Hematopoietic multipotent progenitor cell treated with erythropoietin and hydrocortisone succinate and interleukin-3 and kit ligand, for 6 days (in vitro differentiated cells): ENCODE measurements at places on chromosomes 3 and 15.

GRCh38 chr15:28904541-28905315 lies 19.0 kb downstream of the APBA2 start:
- DNase-seq: peak; percentile 90

DNA sequence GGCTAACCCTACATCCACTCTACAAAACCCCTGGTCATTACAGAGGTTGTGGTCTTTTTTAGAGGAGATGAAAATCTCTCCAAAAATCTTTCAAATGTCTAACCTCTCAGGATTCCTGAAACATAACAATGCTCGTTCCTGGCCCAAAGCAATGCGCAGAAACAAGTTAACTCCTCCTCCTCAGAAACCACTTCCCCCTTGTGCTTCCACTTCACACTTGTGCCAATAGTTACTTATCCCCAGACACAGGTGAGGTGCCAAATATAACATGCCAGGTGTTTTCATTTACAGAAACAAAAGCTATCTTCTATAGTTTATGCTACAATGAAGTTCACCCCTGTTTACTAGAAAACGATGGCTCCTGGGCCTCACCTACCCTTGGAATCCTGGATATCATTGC lies 6.2 kb downstream of the NDUFAF1 start:
- no peak for DNase-seq

DNA sequence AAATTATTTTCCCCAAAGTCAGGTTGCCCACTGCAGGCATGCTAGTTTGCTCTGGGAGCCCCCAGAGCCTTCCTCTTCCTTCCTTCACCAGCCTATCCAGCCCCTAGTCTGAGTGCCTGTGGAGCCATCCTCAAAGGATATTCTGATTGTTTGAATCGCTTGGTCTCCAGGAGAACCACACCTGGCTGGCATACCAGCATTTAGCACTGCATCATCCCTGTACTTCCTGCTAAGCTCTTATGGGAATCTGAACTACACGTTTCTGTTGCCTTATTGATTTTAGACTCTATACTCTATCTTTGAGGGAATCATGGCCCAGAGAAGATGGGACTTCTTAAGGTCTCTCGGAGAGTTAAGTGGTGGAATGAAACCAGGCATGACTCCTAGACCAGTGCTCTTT lies 26.3 kb downstream of the ZBTB38 start:
- no peak for DNase-seq

DNA sequence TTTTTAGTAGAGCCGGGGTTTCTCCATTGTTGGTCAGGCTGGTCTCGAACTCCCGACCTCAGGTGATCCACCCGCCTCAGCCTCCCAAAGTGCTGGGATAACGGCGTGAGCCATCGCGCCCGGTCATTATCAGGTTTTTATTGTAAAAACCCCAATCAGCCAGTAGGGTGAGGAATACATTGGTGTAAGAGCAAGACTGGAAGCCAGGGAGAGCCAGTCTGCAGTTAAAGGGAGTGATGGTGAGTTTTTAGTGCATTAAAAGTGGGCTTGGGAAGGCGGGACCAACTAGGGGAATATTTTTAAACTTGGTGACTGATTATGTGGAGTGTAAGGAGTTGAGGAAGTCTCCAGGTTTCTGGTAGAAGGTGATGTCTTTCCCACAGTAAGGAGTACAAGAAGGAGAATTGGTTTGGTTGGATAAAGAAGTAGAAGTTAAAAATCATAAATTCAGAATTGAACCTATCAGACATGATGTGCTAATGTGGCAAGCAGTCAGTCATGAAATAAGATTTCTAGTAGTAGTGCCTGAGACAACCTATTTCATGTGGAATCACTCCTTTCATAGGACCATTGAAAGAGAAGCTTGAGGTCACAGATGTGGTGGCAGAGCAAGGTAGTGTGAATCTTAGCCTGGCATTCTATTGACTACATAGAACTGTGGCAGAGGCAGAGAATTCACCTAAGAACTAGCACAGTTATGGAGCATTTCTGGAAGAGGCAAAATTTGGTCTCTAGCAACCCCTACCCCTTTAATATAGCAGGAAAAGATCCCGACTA lies 2.4 kb upstream of the DCBLD2 start:
- DNase-seq: no peak

GRCh38 chr3:78645628-78646310 lies 1122.0 kb downstream of the ROBO1 start:
- DNase-seq: peak; percentile 86

DNA sequence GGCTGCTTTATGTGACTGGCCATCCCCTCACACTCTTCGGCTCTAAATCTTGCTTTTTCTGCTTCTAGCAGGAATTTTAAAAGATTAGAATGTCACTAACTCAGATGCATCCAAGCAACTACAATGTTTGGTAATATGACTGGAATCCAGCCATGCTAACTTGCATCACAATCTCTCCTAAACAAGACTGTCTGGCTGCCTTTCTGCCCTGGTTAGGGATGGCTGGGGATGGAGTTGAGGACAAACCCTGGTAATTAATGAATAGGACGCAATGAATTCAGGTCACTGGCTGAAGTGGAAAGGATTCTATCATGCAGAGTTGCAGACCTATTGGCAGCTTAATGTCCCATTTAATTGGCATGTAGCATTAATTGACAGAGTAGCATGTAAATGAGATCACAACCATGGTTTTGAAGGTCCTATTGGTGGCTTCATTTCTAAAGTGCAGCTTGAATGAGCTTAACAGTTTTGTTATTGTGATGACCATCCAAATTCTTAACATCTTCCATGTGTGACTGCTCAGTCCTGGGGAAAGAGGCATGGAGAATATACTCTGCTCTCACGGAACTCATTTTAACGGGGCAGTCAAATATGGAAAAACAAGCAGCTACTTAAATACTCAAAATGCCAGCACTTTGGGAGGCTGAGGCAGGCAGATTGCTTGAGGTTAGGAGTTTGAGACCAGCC lies 21.7 kb downstream of the NMNAT3 start:
- no peak for DNase-seq

DNA sequence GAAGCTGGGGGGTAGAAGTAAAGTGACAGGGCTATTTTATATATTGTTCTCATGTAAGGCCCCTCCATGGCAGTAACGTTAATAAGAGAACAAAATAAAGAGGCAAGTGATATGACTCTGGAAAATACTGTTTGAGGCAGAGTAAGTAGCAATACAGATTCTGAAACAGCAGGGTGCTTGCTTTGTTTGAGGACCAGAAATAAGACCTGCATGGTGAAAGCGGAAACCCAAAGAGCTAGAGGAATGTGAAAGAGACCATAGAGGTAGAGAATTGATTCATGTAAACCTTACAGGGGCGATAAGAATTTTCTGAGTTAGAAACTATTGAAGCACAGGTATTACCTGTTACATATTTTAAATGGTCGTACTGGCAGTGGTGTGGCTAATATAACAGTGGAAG lies 1517.1 kb downstream of the SI start:
- no peak for DNase-seq

- DNase-seq: peak; percentile 70
These were observed 68.0 kb upstream of the XCR1 start for GRCh38 chr3:46095307-46095706.

DNA sequence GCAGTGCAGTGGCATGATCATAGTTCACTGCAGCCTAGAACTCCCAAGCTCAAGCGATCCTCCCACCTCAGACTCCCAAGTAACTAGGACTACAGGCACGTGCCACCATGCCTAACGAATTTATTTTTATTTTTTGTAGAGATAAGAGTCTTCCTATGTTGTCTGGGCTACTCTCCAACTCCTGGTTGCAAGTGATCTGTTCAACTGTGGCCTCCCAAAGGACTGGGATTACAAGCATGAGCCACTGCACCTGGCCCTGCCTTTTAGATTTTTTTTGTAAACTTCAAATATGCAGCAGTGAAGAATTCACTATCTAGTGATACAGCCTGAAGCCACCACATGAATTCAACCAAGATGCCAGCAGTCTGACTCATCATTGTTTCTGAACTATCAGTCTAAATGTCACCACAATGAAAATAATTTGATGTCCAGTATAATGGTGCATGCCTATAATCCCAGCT lies 32.7 kb downstream of the UBXN7 start:
- DNase-seq: peak; percentile 87

DNA sequence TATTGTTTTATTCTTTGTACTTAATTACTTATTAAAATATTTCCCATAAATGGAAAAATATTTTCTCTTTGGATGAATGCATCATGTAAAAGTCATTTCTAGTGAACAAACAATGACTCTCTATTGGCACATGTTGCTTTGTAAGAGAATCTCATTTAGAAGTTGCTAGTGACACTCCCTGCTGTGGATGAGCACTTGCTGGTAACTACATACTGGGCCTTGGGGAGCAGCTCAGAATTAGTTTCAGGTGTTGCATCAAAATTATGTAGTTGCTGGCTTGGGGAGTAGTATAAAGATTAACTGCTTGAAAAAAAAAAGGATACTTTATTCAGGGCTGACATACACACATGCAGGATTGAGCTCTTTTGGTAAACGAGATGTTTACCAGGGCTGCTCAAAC lies 80.3 kb upstream of the KCNAB1 start:
- DNase-seq: no peak

DNA sequence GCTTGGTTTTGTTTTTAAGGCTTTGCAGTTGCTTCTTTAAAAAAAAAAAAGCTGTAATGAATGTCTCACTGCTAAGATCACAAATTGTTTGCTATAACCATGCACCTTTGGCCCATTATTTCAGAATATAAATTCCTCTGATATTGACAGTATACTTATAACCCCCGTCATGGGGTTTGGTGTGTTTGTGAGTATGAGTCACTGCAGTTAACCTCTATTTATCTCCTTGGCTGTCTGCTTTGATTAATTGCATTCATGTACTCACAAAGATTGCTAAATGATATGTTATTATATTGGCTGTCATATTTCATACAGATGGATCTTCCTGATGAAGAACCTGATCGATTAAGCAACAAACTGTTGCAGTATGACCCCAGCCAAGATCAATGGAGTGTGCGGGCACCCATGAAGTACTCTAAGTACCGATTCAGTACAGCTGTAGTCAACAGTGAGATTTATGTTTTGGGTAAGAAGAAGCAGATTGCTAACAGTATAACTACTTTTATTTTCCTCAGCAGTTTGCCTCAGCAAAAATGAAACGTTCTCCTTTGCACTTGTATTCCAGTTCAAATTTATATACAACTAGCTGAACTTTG lies 14.9 kb downstream of the KBTBD12 start:
- no peak for DNase-seq

- peak; percentile 50 for DNase-seq
These were observed 132.6 kb upstream of the COL8A1 start for GRCh38 chr3:99505646-99506269.

GRCh38 chr3:57815036-57815435 lies 58.9 kb downstream of the SLMAP start:
- DNase-seq: no peak

- no peak for DNase-seq
These were observed 301.2 kb downstream of the OXSM start for GRCh38 chr3:26091096-26091495.

DNA sequence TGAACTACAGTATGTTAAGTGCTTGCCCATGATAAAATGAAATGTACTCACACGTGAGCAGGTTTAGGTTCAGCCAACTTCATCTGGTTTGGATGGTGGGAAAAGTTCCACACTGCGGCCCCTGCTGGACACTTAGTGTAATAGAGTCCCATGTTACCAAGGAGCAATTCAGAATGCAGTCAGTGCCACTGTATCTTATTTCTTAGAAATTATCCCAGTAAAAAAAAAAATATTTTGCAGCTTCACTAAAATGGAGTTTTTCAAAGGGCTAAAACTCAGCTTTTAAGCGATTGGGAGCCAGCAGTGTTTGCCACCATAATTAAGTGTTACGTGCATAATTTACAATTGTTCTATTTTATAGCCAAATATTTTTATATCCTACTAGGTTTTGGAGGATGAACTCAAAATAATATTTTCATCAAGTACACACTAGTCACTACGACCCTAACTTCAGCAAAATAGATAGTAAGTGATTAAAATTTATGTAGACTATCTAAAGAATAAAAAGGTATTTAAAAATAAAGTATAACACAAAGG lies 371.7 kb upstream of the GBE1 start:
- DNase-seq: peak; percentile 85

DNA sequence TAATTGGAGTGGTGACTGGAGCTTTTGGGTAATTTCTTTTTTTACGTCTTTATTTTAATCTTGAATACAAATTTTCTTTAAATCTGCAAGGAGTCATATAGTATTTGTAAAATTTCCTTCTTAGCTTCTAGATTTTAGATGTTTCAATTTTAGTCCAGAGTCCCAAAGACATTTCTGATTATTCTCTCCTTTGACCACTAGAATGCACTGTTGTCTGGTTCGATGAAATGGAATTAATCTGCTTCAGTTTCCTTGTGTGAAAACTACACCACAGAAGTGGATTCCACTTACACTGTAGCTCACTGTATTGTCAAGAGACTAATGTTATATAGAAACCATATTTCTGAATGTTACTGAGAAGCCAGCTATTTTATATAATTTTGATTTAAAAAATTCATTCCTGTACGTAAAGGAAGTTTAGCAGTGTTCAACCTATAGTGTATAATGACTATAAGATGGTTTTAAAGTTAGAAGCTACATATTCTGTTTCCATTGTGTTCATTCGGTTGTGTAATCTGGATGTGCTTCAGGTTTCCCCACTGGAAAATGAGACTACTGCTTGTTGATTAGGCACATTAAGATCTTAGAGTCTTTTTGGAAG lies 6.1 kb downstream of the GRAMD1C start:
- peak; percentile 74 for DNase-seq

DNA sequence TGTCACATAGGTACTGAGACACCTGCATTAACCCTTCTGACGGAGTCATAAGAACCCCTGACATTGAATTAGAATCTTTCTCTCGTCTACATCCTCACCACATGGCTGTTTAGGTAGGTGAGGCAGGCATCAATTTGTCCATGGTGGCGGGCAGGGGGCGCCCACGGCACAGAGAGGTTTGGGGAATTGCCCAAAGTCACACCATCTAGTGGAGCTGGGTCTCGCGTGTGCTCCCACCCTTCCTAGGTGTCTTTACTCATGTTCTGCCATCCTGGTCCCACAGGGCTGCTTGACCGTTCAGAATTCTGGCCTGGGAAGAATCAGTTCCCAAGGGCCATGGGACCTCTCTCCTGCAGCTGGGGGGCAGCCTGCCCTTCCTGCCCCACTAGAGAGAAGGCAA lies 14.7 kb upstream of the DLL4 start:
- no peak for DNase-seq

GRCh38 chr15:44550734-44551133 lies 13.8 kb downstream of the EIF3J start:
- DNase-seq: no peak

GRCh38 chr3:188659449-188660090 lies 505.6 kb downstream of the LPP start:
- DNase-seq: no peak

- DNase-seq: no peak
These were observed 9.8 kb upstream of the ATP13A5 start for GRCh38 chr3:193388361-193388760.

- no peak for DNase-seq
These were observed 747.4 kb upstream of the NECTIN3 start for GRCh38 chr3:110324171-110324705.

DNA sequence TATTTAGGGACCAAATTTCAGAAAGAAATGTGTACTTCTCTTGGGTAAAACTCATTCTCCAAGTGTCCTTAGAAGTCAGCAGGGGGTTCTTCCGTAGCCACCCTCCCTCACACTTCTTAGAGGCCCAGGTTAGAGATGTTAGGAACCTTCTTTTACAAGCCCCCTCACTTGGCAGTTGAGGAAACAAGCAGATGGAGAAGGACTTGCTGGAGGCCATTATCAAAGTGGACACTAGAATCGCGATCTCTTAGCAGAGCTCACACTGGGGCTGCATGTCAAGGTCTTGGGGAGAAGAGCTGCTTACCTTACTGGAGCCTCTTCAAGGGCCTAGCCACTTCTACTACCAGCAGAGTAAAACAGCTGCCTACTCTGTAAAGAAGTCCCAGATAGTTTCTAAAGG lies 69.4 kb upstream of the POLG start:
- DNase-seq: no peak
